Bronchus fibroblast of lung (primary cell): ENCODE measurements at places on chromosomes 13 and 19. TPM values are rescaled to one million over a fixed set of nuclear protein-coding genes. Genes with fewer than 3 reads are reported as not detected.

The STAP2 gene
- 5.4 and 6.4 TPM in 2 replicates for total RNA-seq

The CTU1 gene
- 8.6 and 8.7 TPM in 2 replicates for total RNA-seq

The COX7A1 gene
- total RNA-seq, result 6.6 and 13.5 TPM in 2 replicates

The HTR2A gene
- under 0.01 TPM in 1 of 2 replicates, not detected in the other for total RNA-seq

The S1PR4 gene
- not detected in 2 replicates for total RNA-seq

The RDH13 gene
- total RNA-seq, result 6.4 and 8.4 TPM in 2 replicates

The TYROBP gene
- total RNA-seq, result not detected in 2 replicates

The OR7C1 gene
- total RNA-seq, result not detected in 2 replicates

The TSSK6 gene
- 0.84 and 1.2 TPM in 2 replicates for total RNA-seq

The SHISA7 gene
- not detected in 2 replicates for total RNA-seq

The HSPB6 gene
- 20.1 and 22.5 TPM in 2 replicates for total RNA-seq

The CEACAM7 gene
- not detected in 2 replicates for total RNA-seq

The TEX101 gene
- total RNA-seq, result not detected in 2 replicates

The OR4F17 gene
- not detected in 2 replicates for total RNA-seq

The MAST1 gene
- 0.17 and 0.89 TPM in 2 replicates for total RNA-seq

The C19orf73 gene
- 2.2 and 3.3 TPM in 2 replicates for total RNA-seq

The WDR88 gene
- total RNA-seq, result not detected in 2 replicates

The SULT2A1 gene
- not detected in 2 replicates for total RNA-seq
